ENCODE measurements at places on chromosomes 16 and 17. TPM values are rescaled to one million over a fixed set of nuclear protein-coding genes. Genes with fewer than 3 reads are reported as not detected.

- peak; percentile 20 for DNase-seq
Measured at GRCh38 chr16:85460252-85461021, 152.7 kb upstream of the GSE1 start.

DNA sequence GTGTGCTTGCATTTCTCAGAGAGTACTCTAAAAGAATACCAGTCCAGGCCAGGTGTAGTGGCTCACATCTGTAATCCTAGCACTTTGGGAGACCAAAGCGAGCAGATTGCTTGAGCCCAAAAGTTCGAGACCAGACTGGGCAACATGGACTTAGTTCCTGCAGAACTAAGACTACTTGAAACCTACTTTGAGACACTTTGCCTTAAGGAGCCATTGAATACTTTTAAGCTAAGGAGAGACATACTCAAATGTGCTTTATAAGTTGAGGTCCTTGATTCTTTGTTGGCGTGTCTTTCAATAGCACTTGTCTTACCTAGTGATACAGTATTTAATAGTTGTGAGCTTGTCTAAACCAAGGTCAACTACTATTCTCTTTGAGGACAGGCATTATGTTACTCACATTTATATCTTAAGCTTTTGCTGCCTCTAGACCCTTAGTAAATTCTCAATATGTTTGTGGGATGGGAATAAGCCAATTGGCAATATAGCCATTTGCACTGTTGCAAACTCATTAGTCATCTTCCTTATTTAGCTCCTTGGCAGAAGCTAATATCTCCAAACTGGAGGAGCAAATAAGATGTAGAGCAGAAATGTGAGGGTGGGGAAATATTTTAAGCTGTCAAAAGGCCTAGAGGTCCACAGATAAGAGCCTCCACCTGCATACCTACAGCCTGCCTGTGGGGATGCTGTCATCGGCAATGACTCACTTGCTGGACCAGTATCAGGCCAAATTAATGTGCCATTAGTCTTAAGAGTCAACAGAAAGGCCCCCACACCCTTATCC lies 16.3 kb downstream of the SCPEP1 start:
- peak; percentile 89 for DNase-seq

DNA sequence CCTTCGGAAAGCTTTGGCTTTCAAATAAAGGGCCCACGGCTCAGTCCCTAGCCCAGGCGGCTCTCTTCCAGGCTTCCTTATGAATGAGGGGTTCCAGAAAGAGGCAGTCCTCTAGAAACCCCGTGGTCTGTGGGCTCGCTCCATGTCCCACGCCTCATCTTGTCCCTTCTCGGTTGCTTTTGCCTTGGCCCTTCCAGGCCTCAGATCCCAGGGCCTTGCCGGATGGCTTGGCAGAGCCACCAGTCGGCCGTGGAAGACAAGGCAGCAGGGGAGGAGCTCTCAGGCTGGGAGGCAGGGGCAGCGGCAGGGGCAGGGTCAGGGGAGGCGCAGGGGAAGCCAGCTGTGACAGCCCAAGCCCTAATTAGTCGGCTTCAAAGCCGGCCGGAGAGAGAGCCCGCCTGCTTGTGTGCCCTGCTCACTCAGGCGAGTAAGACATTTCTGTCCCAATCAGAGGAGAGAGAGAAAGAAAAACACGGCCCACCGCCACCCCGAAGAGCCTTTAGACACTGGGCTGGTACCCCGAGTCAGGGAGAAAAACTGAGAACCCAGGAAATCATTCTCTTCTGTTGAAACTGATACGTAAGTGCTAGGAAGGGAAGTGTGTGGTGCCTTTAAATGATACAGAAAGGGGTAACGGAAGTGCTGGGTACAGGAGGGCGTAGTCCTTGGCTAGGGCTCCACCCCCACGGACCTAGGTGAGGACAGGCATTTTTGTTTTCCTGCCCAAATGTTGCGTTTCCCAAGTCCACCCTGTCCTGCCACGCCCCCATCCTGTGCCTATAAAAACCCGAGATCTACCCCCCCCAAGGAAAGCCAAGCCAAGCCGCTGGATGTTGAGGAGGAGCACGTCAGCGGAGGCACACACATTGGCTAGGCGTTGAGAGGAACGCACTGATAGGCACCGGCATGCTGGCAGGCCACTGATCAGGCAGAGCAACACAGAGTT lies 27.8 kb upstream of the MEIOC start:
- DNase-seq, result no peak

OR1D5 gene
- not detected for total RNA-seq

DNA sequence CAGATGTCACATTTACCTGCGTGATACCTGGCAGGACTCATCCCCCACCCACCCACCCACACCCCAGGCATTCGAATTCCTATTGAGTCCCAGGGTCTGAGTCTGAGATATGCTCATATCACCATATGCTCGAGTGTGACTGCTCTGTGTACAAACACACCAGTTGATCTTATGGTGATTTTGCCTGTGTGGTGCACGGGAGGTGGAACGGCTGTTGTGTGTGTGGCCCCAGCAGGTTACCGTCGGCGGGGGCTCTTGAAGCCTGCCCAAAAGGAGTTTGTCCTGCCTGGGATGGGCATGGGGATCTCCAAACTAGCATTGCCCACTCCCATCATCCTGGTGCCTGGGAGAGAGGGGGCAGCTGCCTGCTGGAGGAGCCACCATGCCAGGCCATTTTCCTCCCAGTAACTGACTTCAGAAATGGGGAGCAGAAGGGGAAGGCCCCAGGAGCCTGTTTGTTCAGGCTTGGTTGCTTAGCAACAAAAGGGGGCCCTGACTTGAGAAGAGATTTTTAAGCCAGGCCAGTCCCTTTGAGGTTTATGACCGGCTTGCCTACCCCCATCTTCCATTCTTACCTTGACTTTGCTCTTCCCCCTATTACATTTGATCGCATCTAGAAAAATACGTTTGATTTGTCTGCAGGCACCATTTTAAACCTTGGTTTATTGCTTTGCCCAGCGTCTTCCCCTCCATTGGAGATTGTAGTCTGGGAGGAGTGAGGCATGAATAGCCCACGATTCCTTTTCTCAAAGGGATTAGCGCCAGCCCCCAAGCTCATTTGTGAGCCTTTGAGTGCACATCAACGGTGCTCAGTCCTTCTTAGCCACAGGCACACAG lies 217.7 kb downstream of the CCDC182 start:
- no peak for DNase-seq

TNS4 gene
- not detected for total RNA-seq

- no peak for DNase-seq
Measured at GRCh38 chr16:9428355-9429005, 337.0 kb downstream of the HAPSTR1 start.

GRCh38 chr17:81057079-81057730 lies 22.3 kb downstream of the BAIAP2 start:
- peak; percentile 59 for DNase-seq

- no peak for DNase-seq
Measured at GRCh38 chr17:47981462-47981861, 10.5 kb downstream of the CDK5RAP3 start.

C16orf95 gene
- total RNA-seq, result 3.4 TPM

- DNase-seq, result peak; percentile 36
Measured at GRCh38 chr16:64445649-64446048, 676.2 kb downstream of the CDH11 start.

HCRT gene
- total RNA-seq, result not detected

DNA sequence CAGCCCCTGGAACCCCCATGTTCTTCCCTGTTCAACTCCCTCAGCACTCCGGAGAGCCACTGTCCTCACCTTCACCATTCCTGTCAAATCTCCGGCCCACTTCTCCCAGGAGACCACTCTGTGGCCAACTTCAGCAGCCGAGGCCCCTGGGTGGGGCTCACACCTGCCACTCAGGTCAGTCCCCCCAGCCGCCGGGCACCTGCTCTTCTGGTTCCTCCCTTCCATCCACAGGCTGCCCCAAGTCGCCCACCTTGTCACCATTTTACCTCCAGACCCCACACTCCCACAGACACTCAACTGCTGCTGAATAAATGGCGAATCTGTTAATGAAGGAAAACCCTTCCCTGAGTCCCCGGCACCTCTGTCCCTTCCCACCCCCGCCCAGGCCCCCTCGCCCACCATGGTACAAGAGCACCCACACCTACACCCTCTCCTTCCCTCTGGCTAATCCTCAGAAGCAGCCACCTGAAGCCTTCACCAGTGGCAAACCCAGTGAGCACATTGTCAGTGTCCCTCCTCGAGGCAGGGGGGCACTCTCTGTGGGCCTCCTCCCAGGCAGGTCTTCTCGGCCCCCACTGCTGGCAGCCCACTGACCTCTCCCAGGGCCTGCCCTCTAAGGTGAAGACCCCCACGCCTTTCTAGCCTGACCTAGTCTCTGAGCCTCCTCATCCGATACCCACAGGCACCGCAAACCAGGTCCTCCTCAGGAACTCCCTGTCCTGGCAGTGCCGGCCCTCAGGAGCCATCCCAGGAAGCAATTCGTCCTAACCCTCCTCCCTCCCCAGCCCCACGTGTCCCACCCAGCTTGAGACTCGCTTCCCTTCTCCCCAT lies 8.2 kb downstream of the CANT1 start:
- no peak for DNase-seq

CDH1 gene
- total RNA-seq, result not detected

- peak; percentile 69 for DNase-seq
Measured at GRCh38 chr17:1627982-1628855, at the start of gene SLC43A2. TSS of gene SLC43A2 (minus strand) at chr17:1628834. CDS start at chr17:1627874, 960 bp downstream.

DNA sequence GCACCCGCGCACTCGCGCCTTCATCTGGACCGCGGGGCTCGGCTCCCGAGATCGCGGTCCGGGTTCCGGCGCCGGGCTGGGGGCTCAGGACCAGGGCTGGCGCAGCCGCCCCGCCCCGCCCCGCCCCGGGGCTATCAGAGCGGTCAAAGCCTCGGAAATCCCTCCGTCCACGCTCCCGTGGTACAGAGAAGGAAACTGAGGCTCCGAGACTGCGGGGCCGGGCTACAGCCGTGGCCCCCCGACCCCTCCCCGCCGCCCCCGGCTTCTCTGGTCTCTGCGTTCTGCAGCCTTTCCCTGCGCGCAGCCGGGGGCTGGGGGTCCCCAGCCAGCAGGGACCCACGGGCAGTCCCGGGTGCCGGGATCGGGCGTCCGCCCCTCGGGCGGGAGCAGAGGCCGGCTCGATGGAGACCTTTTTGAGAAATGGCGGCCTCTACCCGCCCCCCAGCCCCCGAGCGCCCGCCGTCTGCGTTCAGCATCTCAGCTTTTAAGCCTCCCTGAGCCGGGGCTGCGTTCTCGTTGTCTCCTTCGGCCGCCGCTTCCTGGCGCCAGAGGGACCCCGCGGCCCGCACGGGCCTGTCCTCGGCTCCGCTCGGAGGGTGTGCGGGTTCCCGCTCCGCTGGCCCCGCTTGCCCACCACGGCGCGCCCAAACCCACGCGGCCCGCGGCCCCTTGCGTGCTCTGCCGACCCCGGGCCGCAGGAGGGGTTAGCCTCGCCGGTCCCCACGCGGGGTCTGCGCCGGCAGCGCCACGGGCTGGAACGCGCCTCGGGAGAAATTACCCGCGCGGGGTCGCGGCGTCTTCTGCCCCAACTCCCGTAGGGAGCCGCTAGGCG lies 1.5 kb upstream of the NPTX1 start:
- DNase-seq, result peak; percentile 36

TPSG1 gene
- not detected for total RNA-seq

GRCh38 chr16:17471719-17472461 lies 1.1 kb upstream of the XYLT1 start:
- DNase-seq, result no peak
